NCI-H1417 treated with DMSO at 0.1 percent for 48 hours (cell line): ENCODE measurements at places on chromosomes 16 and 17.

- DNase-seq: no peak
Measured at GRCh38 chr17:79095345-79096055, 20.9 kb downstream of the ENGASE start.

DNA sequence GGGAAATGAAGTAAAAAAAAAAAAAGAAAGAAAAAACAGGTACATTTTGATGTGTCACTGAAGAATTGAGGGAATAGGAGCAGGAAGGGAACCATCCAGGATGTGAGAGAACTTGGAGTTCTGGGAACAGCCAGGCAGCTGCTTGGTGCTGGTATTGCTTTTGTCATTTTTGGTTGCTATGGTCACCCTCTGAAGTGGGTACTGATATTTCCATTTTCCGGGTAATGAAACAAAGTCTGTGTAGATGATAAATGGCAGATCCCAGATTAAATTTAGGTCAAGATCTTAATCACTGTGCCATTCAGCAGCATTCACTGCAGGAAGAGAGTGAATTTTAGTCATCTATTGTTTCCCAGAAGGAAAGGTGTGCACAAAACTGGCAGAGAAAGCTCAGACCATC, 93.6 kb downstream of the ABCA8 start:
- peak; percentile 33 for DNase-seq

DNA sequence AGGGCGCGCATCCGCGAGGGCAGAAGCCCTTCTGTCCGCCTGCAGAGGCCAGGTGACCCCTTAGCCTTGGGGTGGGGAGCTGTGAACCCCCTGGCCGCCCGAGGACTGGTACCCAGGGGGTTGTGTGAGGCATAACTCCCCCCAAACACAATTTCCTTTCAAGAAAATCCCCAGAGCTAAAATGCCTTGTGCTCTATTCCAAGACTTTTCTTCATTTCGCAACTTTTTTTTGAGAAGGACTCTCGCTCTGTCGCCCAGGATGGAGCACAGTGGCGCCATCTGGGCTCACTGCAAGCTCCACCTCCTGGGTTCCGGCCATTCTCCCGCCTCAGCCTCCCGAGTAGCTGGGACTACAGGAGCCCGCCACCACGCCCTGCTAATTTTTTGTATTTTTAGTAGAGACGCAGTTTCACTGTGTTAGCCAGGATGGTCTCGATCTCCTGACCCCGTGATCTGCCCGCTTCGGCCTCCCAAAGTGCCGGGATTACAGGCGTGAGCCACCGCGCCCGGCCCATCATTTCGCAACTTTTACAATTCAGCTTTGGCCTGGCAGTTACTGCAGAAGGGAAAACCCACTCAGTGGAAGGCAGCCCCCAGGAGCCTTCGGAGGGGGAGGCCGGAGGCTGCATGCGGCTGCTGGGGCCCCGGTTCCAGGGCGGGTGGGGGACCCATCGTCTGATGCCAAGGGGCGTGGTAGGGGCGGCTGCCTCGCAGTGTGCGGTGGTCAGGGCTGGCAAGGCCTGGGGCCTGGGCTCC, 963 bp upstream of the APRT start:
- DNase-seq: no peak

DNA sequence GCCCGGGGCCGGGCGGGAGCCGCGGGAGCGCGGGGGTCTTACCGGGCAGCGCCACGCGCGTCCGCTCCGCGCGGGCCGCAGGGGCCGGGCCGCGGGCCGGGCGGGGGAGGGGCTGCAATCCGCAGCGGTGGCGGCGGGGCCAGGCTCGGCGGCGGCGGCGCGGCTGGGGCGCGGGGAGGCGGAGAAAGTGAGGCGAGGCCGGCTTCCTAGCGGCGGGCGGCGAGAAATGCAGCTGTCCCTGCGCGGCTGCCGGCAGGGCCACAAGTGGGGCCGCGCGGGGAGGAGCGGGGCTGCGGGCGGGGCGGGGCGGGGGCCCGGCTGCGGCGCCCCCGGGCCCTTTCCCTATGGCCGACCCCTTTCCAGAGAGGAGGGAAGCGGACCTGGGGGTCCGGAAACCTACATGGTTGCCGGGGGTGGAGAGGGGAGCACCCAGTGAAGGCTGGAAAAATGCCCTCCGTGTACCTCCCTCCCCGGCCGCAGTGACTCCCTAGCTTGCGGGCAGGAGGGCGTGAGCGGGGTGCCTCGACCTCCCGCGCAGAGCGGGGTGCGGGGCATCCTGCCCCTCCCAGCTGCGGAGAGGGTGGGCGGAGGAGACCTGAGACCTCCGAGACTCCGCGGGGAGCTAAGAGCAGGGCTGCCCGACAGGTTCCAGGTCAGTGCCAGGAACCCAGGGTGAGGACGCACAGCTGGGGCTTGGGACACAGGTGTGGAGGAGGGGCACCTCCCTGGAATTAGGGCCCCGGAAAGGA, at the start of gene CUEDC1:
CUEDC1 (minus strand) TSS at position 230 of the 749 bp plus-strand sequence. CDS start 69,848 bp downstream, outside the sequence.
- DNase-seq: no peak

- DNase-seq: no peak
Measured at GRCh38 chr17:65902831-65903522, 289.0 kb downstream of the CEP112 start.

DNA sequence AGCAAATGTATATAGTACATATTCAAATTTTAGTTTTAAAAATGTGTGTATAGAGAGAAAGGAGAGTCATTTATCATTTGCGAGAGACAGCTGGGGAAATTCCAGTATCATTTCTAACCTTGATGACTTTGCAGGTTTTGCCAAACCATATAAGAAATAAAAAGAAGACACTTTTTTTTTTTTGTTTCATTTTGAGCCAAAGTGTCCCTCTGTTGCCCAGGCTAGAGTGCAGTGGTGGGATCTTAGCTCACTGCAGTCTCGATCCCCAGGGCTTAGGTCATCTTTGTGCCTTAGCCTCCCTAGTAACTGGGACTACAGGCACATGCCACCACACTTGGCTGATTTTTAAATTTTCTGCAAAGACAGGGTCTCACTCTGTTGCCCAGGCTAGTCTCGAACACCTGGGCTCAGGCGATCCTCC, 38.4 kb upstream of the VWA3A start:
- DNase-seq: no peak

GRCh38 chr16:79508294-79508693, 92.2 kb downstream of the MAF start:
- DNase-seq: no peak

DNA sequence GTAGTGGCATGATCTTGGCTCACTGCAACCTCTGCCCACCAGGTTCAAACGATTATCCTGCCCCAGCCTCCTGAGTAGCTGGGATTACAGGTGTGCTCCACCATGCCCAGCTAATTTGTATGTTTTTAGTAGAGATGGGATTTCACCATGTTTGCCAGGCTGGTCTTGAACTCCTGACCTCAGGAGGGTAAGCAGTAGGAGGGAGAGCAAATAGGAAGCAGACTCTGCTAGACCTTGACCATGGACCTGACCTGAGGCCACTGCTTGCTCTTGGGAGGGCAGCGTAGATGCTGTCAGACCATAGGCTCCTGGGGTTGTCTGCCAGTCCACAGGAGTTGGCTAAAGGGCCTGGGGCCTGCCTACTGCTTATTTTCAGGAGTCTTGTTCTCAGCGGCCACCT, 28.6 kb downstream of the AKAP1 start:
- no peak for DNase-seq

DNA sequence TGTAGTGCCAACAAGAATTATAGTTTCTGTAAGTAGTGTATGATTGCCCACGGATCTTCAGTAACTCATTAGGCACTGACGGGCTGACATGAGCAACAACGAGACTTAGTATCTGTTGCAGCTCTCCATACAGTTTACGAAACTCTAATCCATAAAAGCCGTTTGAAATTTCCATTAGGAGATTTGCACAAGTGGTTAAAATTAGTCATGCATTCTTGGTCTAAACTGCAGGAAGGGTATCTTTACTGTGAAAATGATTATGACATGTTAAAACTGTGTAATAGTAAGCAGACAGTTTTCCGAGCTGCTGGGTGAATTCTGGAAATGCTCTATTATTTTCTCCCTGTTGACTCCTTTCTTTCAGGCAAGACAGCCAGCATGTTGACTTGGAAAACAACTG, 605.0 kb downstream of the WWOX start:
- DNase-seq: no peak

DNA sequence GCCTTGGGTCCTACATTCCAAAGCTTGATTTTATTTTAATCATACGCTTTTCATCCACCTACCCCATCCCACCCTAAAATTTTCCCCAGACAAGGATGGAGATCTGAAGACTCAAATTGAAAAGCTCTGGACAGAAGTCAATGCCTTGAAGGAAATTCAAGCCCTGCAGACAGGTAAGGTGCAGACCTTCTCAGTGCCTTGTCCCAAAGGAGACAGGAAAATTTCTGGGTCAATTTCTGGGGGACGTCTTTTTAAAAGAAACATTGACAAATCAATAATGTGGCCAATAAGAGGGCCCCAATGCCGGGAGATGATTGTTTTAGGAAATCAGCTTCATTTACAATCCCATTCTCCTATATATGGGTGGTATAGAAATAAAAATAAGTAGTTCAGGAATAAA, 5.7 kb downstream of the CLEC3A start:
- DNase-seq: no peak

DNA sequence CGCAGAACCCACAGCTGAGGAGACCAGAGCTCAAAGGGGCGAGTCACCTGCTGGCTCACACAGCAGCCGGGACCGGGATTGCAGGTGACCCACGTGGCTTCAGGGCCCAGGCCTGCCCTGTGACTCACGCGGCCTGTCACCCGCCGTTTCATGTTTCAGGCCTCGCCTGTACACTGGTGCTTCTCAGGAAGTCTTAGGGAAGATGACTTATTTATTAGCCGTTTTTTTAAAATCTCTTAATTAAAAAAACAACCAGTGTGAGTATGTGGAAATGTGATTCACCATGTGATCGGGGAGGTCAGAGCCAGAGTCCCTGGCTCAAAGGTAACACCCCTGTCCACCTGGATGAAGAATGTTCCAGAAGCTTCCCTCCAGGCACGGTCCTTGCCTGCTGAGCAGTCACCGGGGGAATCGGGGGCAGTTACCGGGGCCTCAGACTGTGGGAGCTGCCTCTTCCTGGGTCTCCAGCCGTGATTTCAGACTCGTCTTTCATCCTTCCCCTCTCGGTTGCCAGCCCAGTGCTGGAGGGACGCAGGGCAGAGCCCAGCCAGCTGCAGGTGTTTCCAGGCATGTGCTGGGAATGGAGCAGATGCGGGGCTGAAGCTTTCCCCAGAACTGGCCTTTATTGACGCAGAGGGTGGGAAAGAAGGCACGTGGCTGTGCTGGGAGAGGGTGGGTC, 49.3 kb downstream of the CMIP start:
- no peak for DNase-seq

- no peak for DNase-seq
Measured at GRCh38 chr17:9928601-9929333, 23.7 kb upstream of the RCVRN start.

- no peak for DNase-seq
Measured at GRCh38 chr17:79214459-79214858, 139.8 kb downstream of the ENGASE start.

- no peak for DNase-seq
Measured at GRCh38 chr16:47140686-47141085, 3.1 kb downstream of the NETO2 start.

GRCh38 chr17:13365331-13365730, 236.4 kb downstream of the HS3ST3A1 start:
- DNase-seq: no peak

DNA sequence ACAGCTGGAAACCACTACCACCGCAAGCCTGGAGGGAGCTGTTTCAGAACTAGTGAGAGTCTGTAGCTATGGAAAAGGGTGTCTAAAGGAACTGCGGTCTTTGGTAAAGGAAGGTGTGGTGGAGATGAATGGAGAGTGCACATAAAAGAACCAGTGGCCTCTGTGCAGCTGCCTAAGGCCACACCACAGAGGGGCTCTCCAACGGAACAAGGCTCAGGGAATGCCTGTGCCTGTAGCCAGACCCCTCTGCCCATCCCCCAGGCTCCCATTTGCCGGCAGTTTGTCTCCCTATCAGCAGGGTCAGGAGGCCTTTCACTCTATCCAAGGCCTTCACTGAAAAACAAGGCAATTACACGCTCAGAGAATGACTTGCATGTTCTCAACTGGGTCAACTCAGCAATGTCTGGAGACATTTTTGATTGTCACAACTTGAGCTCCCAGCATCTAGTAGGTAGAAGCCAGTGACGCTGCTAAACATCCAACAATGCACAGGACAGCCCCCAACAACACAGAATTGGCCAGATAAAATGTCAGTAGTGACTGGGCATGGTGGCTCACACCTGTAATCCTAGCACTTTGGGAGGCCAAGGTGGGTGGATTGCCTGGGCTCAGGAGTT, 3.3 kb upstream of the FDXR start:
- no peak for DNase-seq

- no peak for DNase-seq
Measured at GRCh38 chr17:76688165-76688622, 22.6 kb downstream of the MXRA7 start.

GRCh38 chr17:693791-694638, 20.6 kb downstream of the VPS53 start:
- no peak for DNase-seq

- no peak for DNase-seq
Measured at GRCh38 chr17:72656130-72656763, 436.2 kb downstream of the SLC39A11 start.

DNA sequence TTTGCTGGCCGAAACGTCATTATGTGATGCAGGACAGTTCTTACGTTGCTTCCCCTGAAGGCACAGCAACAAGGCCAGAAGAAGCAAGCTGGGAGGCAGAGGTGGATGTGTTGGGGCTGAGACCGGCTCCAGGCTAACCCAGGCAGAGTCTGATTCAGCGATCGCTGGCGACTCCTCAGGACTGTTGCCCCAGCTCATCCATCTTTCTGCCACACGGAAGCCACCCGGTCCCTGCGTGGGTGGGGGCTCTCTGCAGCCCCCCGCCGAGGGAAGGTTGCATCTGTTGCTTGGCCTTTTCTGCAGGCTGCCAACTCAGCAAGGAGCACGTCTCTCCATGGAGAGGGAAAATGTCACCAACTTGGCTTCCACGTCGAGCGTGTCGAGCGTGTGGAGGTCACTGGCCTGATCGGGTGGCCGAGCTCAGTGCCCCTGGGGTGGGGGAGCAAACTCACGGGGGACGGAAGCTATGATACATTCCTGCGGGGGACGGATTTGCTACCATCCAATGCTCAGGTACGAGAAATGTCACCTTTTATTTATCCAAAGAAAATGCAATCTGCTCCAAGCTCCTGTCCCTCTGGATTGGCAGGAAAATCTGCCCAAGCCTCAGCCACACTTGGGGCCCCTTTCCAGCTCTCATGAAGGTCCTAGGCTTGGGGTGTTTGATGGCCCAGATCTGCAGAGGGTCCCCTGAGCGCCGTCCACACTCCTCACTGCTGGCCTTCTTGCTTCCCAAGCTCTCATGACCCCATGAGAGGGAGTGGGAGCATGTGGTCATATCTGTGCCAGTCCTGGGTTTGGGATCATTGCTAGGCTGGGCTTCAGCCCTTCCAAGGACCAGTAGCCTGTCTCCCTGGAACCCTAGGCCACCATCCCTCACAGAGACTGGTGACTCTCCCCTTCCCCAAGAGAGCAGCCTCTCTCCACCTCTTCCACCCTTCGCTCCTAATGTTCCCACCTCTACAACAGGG, 69.4 kb downstream of the RPH3AL start:
- no peak for DNase-seq

- DNase-seq: no peak
Measured at GRCh38 chr17:45888392-45888791, 6.0 kb upstream of the MAPT start.
